Placental pericyte (primary cell): ENCODE measurements at places on chromosomes 4 and X. TPM values are rescaled to one million over a fixed set of nuclear protein-coding genes. Genes with fewer than 3 reads are reported as not detected.

The SMR3B gene
- total RNA-seq = not detected in 2 replicates

The DOCK11 gene
- 31.2 and 40.3 TPM in 2 replicates for total RNA-seq

The NR0B1 gene
- total RNA-seq = not detected in 2 replicates

The HMGN5 gene
- total RNA-seq = 1.1 TPM in 2 replicates

The DMRTC1B gene
- not detected in 2 replicates for total RNA-seq
